ENCODE measurements at places on chromosomes 12 and 14.

GRCh38 chr12:52401926-52402325 lies 4.2 kb downstream of the KRT82 start:
- peaks cover 7% of the 10 kb centered on the region for H3K27me3 ChIP-seq
- no peaks in the 10 kb centered on the region for H3K36me3 ChIP-seq
- H3K4me3 ChIP-seq, result no peak overlapping the region

- H3K4me3 ChIP-seq, result peak overlapping the region; percentile 5
- no peaks in the 10 kb centered on the region for H3K36me3 ChIP-seq
- no peak overlapping the region for H3K27ac ChIP-seq
Observed at GRCh38 chr12:75702477-75703093, 191.2 kb upstream of the KRR1 start.

GRCh38 chr12:67986632-67987031 lies 2.6 kb upstream of the IFNG-AS1 start:
- no peaks in the 10 kb centered on the region for H3K36me3 ChIP-seq
- H3K27ac ChIP-seq, result no peak overlapping the region
- no peak for DNase-seq
- H3K27me3 ChIP-seq, result no peaks in the 10 kb centered on the region
- no peak overlapping the region for H3K4me3 ChIP-seq

- H3K27ac ChIP-seq, result no peak overlapping the region
- H3K36me3 ChIP-seq, result no peaks in the 10 kb centered on the region
- no peak overlapping the region for H3K4me3 ChIP-seq
- no peaks in the 10 kb centered on the region for H3K27me3 ChIP-seq
- H3K4me1 ChIP-seq, result no peaks in the 10 kb centered on the region
Observed at GRCh38 chr12:43315961-43316360, 236.0 kb downstream of the ADAMTS20 start.

DNA sequence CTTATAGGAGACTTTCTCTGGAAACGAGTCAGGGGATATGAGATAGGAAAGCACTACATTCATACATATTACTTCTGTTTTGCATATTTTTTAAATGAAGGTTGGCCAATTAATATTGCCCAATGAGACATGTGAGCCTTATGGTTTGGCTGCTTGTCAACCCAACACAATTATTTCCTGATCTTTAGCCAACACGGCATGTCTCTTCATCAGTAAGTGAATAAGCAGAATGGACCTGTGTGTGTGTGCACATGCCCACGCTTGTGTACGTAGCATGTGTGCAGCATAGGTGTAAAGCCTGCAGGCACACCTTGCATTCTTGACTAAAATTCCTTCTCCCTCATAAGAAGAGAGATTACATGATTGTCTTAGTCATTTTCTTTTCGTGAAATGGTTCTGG lies 88.3 kb downstream of the STON2 start:
- H3K4me1 ChIP-seq, result no peaks in the 10 kb centered on the region
- H3K36me3 ChIP-seq, result no peaks in the 10 kb centered on the region
- peaks cover 1% of the 10 kb centered on the region for H3K27me3 ChIP-seq
- DNase-seq, result no peak

- H3K4me3 ChIP-seq, result peak overlapping the region; percentile 25
- peaks cover 38% of the 10 kb centered on the region for H3K36me3 ChIP-seq
- H3K27ac ChIP-seq, result peak overlapping the region; percentile 74
- no peak for DNase-seq
- no peaks in the 10 kb centered on the region for H3K27me3 ChIP-seq
- peaks cover 61% of the 10 kb centered on the region for H3K4me1 ChIP-seq
Observed at GRCh38 chr12:51369581-51369980, 21.6 kb downstream of the GALNT6 start.

DNA sequence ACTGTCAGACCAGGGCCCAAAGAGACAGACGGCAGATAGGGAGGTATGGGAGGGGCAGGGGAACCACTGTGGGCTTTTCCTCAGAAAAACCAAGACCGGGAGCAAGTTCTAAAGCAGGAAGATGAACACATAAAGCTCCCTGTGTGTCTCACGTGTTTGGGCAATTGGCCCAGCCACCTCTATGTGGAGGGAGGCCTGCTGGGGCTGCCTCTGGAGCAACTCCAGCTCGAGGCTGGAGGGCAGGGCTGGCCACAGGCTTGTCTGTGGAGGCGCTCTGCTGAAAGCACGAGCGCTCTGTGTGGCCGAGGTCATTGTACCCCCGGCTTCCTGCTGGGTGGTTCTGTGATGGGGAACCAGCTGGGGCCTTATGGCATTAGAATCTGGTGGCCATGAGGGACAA lies 36.4 kb downstream of the TRAFD1 start:
- peaks cover 31% of the 10 kb centered on the region for H3K4me1 ChIP-seq
- H3K27me3 ChIP-seq, result no peaks in the 10 kb centered on the region
- H3K4me3 ChIP-seq, result no peak overlapping the region
- DNase-seq, result no peak

DNA sequence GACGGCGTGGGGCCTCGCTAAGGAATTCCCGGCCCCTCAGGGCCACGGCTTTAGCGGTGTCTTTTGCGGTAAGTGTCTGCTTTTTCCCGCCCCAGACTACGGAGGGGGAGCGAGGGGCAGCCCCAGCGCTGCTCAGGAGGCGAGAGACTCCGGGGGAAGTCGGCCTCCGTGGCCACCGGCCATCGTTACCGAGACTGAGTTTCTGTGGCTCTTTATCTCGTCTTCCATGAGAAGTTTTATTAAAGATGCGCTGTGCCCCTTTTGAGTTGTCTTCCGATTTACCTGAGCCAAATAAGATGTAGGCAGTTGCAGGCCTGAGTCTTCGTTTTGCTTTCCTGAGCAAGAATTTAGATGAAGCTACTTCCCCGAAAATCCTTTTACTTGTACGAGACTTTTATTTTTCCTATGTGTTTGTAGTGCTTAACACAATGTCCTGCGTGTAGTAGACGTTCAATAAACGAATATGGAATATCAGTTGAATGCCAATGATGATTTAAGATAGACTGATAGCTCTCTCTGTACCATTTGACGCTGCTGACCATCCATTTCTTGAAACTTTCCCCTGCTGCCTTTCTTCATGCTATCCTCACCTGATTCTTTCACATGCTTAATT lies 462 bp downstream of the SRP54 start:
- peaks cover 15% of the 10 kb centered on the region for H3K36me3 ChIP-seq
- H3K27me3 ChIP-seq, result no peaks in the 10 kb centered on the region
- no peak for DNase-seq
- H3K4me3 ChIP-seq, result no peak overlapping the region
- H3K27ac ChIP-seq, result no peak overlapping the region
- peaks cover 17% of the 10 kb centered on the region for H3K4me1 ChIP-seq

- no peaks in the 10 kb centered on the region for H3K36me3 ChIP-seq
- DNase-seq, result no peak
- H3K4me1 ChIP-seq, result peaks cover 9% of the 10 kb centered on the region
- no peak overlapping the region for H3K4me3 ChIP-seq
- peaks cover 56% of the 10 kb centered on the region for H3K27me3 ChIP-seq
Observed at GRCh38 chr12:1635301-1636095, 6.5 kb downstream of the WNT5B start.

- H3K27ac ChIP-seq, result peak overlapping the region; percentile 93
- H3K27me3 ChIP-seq, result no peaks in the 10 kb centered on the region
- H3K36me3 ChIP-seq, result peaks cover 15% of the 10 kb centered on the region
- H3K4me1 ChIP-seq, result peaks cover 28% of the 10 kb centered on the region
- peak overlapping the region; percentile 98 for H3K4me3 ChIP-seq
Observed at GRCh38 chr12:89355243-89356068, 3.2 kb upstream of the DUSP6 start.

DNA sequence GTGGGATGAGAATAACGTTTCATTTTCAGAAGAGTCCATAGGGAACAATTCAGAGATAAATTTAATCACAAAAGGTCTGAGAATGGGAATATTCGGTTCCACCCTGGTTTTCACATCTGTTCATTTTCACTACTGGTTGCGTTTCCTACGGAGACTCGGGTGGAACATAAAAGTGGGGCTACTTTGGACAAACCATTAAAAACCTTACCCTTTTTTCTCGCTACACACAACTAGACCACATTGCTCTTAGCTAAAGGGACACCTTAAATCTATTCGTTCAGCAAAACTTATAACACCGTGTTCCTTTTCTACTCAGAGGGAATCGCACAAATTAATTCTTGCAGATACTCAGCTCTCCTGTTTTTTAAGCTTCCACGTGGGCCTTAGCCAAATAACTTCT lies 1.0 kb upstream of the SUDS3 start:
- peak overlapping the region; percentile 42 for H3K27ac ChIP-seq
- H3K36me3 ChIP-seq, result peaks cover 10% of the 10 kb centered on the region
- H3K4me1 ChIP-seq, result peaks cover 53% of the 10 kb centered on the region
- no peak for DNase-seq
- no peaks in the 10 kb centered on the region for H3K27me3 ChIP-seq

Measured in activated CD4-positive, alpha-beta memory T cell treated with anti-CD3 and anti-CD28 coated beads, Interleukin-2, amount 10 ng/mL, durations not matched to agents 7 days and 5 days (primary cell).